Fibroblast of the conjunctiva (primary cell): ENCODE measurements at places on chromosomes 12 and 14.
A peak's percentile ranks its signal among the peaks of the same experiment; 100 is the strongest.

GRCh38 chr14:50388256-50388931 lies 8.3 kb downstream of the CDKL1 start:
- no peak for DNase-seq

- no peak for DNase-seq
Observed at GRCh38 chr14:89422181-89422951, 5.3 kb upstream of the FOXN3 start.

DNA sequence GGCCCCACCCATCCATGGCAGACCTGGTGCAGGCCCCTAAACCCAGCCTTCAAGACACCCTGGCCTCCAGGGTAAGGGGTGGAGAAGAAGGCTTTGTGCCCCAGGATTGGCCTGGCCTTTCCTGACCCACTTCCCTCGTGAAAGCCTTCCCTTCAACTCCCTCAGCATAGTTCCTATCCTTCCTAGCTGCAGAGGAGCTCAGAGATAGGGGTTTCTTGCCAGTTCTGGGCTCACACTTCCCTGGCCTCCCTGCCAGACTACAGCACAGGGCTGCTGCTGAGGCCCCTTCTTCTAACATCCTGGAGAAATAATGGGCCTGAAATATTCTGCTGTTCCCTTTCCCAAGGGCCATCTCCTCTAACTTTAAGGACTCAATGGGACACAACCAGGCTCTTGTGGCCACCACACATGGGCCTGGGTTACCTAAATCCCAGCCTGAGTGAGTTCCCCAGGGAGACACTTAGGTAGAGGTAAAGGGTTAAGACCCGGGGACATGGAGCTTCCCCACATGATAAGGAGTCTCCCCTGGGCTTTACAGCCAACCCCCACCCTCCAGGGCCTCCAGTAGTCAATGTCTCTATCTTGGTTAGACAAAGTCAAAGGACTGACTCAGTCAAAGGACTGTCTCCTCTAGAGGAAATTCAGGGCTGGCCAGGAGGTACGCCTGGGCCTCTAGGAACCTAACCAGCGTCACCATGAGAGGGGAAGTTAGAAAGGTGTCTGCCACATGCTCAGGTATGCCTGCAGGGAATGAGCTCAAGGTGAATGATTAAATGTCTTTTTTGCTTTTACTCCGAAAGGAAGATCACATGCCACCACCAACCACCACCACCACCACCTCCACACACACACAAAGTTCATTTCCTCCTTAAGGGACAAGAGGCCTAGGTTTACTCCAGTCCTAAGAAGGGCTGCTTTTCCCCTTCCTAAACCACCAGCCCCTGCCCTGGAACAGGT lies 7.1 kb downstream of the ZFP36L1 start:
- no peak for DNase-seq

GRCh38 chr12:72465940-72466630 lies 193.9 kb downstream of the TRHDE start:
- no peak for DNase-seq

GRCh38 chr12:5480218-5480937 lies 48.5 kb downstream of the NTF3 start:
- no peak for DNase-seq

GRCh38 chr14:77242752-77243151 lies 28.3 kb downstream of the NGB start:
- DNase-seq, result no peak

DNA sequence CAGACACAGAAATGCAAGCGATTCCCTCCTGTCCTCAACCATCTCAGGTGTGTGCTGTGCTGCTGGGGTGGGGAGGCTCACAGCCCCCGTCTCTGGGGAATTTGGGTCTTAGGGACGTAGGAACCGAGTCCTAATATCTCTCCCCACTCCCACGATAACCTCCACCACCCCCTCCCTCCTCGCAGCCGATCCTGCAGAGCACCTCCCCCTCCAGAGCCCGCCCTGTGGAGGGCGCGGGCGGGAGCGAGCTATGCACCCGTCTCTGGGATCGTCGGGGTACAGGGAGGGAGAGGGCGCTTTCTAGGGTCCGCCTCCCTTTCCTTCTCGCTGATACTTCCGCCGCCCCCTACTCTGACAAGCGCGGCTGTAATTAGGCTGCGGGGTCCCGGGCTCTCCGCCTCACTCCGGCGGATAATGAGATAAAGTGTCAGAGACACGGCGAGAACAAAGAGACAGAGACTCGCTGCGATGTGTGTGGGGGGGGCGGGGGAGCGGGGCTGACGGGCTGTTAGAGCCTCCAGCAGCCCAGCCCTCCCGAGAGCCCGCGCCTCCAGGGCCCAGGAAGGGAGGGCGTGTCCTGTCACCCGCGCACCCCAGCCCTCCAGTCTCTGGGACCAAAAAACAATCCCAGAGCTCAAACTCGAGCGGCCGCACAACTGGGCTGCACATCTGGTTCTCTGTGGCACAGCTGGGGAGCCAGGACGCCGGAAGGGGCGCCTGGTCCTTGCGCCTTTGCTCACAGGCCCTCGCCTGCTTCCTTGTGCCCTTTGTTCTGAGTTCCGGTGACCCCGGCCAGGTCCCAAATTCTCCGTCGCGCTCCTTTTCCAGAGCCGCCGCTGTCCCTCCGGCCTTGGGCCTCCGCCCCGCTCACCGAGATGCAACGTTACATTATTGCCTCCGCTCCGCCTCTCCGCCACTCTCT lies 8.7 kb downstream of the SHMT2 start:
- no peak for DNase-seq

- peak; percentile 72 for DNase-seq
Observed at GRCh38 chr12:15563663-15564062, 225.5 kb downstream of the EPS8 start.
